ENCODE measurements at places on chromosomes 6 and 20. TPM values are rescaled to one million over a fixed set of nuclear protein-coding genes. Genes with fewer than 3 reads are reported as not detected.

MYLK4 gene
- total RNA-seq, result 0.97 TPM

TMEM14B gene
- 114 TPM for total RNA-seq

AIG1 gene
- total RNA-seq, result 12.8 TPM

STX11 gene
- 2.7 TPM for total RNA-seq

GSTA3 gene
- total RNA-seq, result not detected

SOX4 gene
- 7.6 TPM for total RNA-seq

PEX7 gene
- total RNA-seq, result 7.6 TPM

ATP5F1E gene
- 22.0 TPM for total RNA-seq

SAPCD1 gene
- not detected for total RNA-seq

VWA7 gene
- total RNA-seq, result not detected

MAP7 gene
- 0.90 TPM for total RNA-seq
